NCI-H1694 treated with DMSO at 0.1 percent for 48 hours (cell line): ENCODE measurements at places on chromosomes 1 and 21.

GRCh38 chr1:145982010-145982723 is 14.2 kb downstream of the TXNIP start:
- no peak for DNase-seq

GRCh38 chr1:27351541-27352107 is 9.8 kb downstream of the SYTL1 start:
- DNase-seq, result no peak

DNA sequence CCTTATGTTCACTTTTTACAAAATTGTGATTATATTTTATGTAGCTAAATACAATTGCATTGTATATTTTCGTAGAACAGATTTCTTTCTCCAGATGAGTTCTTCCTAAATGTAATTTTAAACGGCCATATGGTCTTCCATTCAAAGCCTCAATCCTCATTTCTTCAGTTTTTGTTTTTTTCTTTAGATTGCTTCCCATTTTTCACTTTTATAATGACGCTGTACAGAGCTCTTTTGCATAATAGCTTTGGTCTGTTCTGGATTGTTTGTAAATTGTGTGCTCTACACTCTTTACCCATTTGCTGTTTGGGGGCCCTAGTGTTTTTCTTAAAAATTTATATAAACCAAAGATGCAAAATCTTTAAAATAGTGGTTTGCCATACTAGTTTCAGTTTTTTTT is 27.8 kb downstream of the AVPR1B start:
- DNase-seq, result no peak

- DNase-seq, result no peak
Observed at GRCh38 chr1:167033646-167034045, 44.6 kb downstream of the MAEL start.

DNA sequence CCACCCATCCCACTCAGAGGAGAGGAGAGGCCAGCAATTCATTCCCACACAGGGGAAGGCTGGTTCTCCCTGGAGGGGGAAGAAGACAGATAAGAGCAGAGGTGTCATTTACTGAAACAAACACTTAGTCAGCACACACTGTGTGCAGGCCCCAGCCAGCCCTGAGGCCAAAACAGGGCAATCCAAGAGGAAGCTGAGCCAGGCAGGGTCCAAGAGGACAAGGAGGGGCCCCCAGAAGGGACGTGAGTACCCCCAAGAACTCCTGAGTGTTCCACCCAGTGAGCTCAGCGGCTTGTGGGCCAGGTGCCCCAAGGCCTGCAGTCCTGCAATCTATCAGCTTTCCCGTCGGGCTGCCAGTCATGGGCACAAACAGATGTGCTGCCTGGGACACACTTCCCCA is 15.8 kb downstream of the ADGRB2 start:
- DNase-seq, result no peak

DNA sequence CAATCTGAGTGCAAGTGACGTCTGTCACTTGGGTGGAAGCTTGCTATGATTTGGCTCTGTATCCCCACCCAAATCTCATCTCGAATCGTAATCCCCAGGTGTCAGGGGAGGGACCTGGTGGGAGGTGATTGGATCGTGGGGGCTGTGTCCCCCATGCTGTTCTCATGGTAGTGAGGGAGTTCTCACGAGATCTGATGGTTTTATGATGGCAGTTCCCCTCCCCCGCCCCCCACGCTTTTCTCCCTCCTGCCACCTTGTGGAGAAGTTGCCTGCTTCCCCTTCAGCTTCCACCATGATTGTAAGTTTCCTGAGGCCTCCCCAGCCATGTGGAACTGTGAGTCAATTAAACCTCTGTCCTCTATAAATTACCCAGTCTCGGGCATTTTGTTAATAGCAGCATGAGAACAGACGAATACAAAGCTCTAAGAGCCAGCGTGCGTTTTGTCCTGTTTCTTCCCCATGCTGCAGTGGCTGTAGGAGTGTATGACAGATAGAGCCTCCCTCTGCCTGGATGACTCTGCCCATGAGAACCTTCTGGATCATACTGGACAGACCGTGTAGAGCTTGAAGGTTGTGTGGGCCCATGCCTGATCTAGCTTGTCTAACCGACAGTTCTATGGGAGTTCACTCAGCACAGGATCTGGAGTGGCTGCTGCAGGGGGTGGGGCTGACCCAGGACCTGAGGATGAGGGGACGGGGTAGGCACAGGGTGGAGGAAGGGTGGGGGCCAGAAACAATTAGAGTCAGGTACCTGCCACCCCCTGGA is 139.7 kb upstream of the ERRFI1 start:
- DNase-seq, result no peak

GRCh38 chr1:209150114-209150513 is 433.4 kb upstream of the CAMK1G start:
- DNase-seq, result no peak

DNA sequence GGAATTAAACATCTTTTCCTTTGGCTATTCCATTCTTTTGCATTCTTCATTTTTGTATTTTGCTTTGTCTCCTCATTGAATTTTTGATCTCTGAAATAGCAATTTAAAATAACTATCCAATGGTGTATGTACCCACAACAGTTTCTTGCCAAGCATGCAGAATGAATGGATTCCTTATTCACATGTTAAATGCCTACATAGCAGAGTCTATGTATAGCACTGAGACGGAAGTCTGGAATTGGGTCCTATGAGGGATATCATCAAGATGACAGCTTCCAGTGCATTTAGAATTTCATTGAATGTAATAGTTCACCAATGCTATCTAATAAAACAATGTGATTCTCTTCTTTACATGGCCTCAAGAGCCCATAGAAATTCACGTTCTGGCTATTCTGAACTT is 97.5 kb downstream of the MRPS6 start:
- no peak for DNase-seq

DNA sequence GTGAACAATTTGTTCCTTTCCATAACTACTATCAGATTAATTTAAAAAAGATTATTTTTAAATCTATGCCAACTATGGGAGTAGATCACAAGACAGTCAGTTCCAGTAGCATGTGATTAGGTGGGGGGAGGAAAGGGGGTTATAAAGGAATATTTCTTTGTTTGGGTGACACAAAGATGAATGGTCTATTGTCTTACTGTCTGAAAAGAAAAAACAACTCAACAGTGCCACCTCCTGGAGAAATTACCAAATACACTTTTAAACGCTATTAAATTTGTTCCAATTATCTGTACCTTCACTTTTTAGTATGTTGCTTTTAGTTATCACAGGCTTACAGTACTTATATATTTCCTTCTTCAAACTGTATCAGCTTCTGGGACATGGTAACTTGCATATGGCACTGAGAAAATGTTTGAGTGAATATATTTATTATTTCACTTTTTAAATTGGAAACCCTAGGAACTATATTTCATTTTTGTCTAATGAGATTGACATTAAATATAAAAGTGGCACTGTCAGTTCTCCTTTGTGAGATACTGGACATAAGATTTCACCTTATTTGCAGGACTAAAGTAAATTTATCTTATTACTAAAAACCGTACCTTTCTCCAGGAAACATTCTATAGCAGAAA is 1.7 kb upstream of the SORT1 start:
- DNase-seq, result peak; percentile 81

- DNase-seq, result no peak
Observed at GRCh38 chr21:29305561-29305960, 6.8 kb downstream of the BACH1 start.
